ENCODE measurements at places on chromosomes 2 and 18.

DNA sequence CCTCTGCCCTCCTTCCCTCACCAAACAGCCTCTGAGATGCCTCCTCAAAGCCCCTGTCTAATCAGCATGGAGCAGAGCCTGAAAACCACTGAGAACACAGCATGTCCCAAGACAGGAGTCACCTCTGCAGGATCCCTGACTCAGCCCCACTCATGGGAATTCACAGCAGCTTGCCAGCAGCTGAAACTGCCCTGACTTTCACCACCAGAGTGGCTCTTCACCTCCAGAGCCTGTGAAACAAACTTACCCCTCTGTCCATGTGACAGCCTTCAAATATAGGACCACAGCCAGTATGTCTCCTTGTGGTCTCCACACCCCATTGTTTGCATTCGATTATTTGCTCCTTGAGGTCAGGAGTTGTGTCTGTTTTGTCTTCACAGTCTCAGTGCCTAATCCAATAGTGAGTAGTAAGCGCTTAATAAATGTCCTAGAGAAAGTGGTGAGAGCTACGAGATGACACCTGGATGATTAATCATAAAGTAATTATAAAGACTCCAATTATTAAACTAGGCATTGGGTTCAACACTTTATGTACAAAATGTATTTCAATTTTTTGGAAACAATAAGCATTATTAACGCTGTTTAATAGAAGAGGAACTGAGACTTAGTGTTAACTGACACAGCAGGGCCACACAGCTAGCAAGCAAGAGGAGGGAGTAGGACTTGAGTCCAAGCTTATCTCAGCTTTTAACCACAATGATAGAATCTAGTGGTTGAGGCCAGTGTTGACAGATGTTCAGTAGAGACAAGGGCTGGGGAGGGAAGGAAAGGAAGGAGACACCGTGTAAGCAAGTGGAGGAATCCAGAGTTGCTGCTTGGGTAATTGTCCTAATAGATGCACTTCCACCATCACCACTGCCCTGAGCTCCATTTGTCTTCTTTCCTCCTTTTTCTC, 358.7 kb upstream of the TNP1 start:
- DNase-seq, result no peak

- peak; percentile 97 for DNase-seq
These were observed at the start of gene GIGYF2 for GRCh38 chr2:232697059-232697806. GIGYF2 (plus strand) TSS chr2:232697331; CDS start chr2:232735198, 37,867 bp downstream.

- DNase-seq, result no peak
These were observed 50.6 kb upstream of the DCC start for GRCh38 chr18:52289392-52289791.

GRCh38 chr2:5330961-5331360, 361.2 kb upstream of the SOX11 start:
- DNase-seq, result no peak

DNA sequence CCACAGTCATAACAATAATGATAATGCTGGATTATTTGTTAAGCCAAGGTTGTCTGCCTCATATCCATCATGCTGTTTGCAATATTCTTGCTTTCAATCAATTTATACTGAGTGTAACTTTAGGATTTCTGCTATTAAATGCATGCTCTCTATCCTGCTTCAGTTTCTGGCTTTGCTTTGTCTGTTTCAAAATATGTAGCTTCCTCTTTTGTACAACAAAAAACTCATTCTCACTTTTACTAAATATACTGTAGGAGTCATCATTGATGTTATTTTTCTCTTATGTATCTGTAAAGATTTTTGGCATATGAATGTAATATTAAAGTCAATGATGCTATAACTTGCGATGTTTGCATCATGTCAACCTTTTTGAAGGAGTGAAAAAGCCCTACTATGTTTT, 149.3 kb downstream of the GPD2 start:
- no peak for DNase-seq

DNA sequence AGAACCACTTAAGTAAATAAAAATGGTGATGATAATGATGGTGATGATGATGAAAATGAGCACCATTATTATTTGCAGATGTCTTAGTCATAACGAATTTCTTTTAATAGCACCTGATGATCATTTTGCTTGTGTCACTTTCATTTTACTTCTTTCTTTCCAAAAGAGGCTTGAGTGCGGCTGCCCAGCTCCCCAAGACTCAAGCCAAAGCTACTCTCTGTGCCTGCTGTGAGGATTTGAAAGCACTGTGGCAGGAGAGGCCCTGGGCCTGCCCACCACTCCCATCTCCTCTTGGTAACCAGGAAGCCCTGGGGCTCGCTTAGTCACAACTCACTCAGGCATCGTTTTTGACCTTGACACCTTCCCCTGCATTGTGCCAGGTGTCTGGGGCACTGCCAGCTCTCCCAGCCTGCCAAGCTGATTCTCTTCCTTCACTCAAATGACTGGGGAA, 41.2 kb downstream of the RPL37A start:
- no peak for DNase-seq

GRCh38 chr18:48937869-48938750, 12.7 kb downstream of the SMAD7 start:
- DNase-seq, result no peak

GRCh38 chr2:231306791-231307393, 88.6 kb upstream of the B3GNT7 start:
- DNase-seq, result no peak
